ENCODE measurements at places on chromosomes 5 and 9.

DNA sequence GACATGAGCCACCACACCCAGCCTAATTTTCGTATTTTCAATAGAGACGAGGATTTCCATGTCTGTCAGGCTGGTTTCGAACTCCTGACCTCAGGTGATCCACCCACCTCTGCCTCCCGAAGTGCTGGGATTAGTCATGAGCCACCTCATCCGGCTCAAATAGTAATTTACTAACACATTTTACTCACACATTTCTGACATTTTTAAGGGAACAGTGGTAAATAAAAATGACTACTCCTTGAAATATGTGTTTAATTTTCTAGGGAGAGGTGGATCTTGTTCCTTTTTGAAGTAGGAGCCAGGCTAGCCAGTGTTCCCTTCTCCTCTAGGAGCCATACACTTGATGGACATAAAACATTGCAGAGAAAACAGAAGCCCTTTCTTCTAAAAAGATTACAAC lies 55.2 kb upstream of the ERBIN start:
- no peak for DNase-seq

- no peak for DNase-seq
Measured at GRCh38 chr9:16543686-16544085, 326.8 kb downstream of the BNC2 start.

DNA sequence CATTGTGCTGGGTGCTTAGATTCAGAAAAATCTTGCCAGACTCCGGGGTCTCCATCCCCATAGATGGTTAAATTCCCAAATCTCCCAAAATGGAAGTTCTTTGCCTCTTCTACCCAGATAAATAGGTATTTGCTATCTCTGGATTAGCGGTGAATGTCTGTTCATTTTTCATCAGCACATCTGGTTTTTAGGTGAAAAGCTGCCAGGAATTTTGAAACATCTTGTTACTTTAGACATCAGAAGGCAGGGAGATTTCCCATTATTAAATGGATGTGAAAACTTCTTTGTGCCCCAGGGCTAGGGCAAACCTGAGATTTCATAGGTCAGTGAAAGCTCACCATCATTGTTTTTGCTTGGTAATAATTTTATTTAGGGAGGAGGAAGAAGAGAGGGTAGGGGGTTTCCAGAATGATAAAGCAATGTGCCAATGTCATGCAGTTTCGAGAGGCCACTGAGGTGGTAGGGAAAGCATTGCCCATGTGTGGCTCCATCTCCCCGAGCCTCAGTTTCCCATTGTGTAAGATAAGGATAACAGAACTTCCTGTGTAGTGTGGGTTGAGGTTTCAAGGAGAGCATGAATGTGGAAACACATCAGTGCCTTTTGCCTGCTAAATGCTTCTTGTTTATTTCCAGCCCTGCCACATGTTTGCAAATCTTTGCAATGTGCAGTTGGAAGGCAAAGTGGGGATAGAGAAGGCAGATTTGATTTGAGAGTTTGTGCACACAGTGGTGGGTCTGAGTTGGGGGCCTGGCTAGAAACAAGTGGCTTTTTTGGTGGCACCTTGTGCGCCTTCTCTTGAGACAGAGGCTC lies 147.2 kb upstream of the KLF4 start:
- no peak for DNase-seq

DNA sequence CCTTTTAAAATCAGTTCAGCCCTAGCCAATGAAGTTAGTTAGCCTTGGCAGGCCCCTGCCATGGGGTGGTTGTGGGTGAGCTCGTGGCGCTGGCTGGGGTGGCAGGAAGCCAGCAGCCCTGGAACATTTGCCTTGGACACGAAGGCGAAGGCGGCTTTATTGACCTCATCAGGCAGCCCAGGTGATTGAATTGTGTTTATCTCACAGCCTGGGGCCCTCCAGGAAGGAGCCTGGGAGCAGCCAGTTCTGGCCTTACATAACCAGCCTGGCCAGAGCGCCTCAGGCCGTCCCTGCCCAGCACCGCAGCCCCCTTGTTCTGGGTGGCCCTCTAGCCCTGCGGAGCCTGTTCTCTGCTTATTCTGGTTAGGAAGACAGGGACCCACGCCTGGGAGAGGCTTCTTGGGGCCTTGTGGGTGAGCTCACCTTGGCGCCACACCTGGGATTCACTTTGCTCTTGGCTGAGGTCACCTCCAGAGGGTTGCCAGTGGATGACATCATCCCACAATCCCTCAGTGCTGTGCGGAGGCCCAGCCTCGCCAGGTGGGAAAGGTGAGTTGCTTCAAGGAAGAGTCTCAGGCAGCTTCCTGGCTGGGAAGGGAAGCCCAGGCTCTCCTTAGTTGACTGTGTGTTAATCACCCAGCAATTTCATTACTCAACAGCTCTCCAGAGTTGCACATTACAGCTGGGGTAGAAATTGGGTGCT lies 54.4 kb upstream of the RPL26L1 start:
- no peak for DNase-seq

GRCh38 chr5:66340786-66341185 lies 196.7 kb downstream of the SREK1 start:
- DNase-seq, result no peak

DNA sequence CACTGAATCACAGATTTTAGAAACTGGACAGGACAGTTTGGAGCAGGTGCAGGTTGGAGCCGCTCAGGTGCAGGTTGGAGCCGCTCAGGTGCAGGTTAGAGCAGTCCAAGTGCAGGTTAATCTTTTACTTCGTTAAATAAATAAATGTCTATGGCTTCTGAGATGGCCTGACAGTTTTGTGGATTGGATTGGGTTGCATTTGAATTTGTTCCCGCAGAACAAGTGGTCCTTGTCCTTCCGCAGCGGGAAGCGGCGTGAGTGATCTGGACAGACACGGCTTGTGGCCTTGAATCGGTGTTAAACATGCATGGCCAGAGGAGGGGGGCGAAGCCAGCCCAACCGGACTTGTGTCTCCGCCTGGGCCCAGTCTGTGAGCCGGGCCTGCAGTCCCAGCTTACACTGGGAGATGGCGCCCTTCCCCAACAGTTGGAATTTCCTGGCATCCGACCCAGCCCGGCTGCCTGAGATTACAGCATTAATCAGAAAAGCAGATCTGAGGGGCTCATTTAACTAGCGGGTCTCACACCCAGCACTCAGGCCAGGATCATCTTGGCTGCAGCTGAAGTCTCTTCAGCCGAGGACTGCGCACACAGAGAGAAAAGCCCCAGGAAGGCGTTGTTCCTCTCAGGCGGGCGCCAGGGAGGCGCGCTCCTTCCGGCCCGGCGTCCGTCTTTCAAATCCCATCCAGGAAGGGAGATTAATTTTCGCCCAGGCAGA lies 1.5 kb upstream of the OLFM1 start:
- no peak for DNase-seq

GRCh38 chr9:131692612-131693562 lies 47.0 kb downstream of the RAPGEF1 start:
- no peak for DNase-seq

- no peak for DNase-seq
Measured at GRCh38 chr9:3884736-3885135, 358.9 kb upstream of the RFX3 start.

DNA sequence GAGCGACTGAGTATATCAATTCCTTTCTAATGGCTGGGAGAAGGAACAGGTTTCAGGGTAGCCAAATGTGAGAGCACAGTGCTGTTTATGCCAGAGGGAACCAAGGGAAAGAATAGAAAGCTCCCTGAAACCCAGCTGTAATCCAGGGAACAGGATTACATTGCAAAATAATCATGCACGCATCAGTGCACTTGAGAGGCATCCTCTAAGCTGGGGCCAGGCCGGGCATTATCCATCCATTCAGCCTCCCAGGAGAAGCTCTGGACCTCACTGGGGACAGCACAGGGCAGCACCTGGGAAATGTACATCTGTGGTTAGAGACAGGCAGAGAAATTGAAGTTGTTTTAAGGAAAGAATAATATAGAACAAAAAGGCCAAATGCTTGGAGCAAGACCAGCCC lies 72.7 kb downstream of the MTRR start:
- DNase-seq, result no peak

- DNase-seq, result no peak
Measured at GRCh38 chr5:168286386-168286785, 5.1 kb upstream of the WWC1 start.

- DNase-seq, result no peak
Measured at GRCh38 chr9:21030389-21031035, 928 bp downstream of the HACD4 start.

DNA sequence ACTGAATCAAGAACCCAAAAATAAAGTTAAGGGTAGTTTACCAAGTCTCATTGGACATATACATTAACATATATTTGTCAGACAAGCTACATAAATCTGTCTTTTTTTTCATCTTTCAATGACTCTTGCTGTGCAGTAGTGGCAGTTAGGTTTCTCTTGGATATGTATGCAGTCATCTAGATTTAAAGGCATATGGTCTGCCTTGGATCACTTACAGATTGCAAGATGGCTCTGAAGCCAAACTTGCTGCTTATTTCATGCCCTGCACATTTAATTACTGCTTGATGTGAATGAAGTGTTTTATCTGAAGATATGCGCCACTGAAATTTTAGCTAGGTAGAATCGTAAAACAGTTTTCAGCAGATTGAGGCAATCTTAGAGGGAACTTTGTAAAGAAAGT lies 18.6 kb upstream of the MAN2A1 start:
- DNase-seq, result no peak

GRCh38 chr5:73321757-73322436 lies 126.7 kb downstream of the FOXD1 start:
- DNase-seq, result no peak

- DNase-seq, result no peak
Measured at GRCh38 chr5:134920848-134921575, 16.1 kb downstream of the PCBD2 start.

- no peak for DNase-seq
Measured at GRCh38 chr5:84696651-84697050, 312.0 kb upstream of the EDIL3 start.

DNA sequence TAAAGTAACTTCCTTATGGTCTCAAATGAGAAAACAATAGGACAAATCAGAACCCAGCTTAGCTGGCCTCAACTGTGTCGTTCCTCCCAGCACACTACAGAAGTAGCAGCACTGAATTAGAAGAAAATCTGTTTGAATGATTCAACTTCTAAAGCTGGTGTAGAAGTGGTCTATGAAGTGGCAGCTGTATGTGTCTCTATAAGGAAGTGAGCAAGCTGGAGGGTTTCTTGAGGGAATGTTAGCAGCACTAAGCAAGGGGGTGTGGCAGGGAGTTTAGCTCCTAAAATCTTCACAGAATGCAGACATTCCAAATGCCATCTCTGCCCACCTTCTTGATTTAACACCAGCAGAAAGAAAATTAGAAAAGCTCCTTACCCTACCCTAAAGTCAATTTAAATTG lies 4.1 kb downstream of the KLF9 start:
- DNase-seq, result no peak

- no peak for DNase-seq
Measured at GRCh38 chr9:134317400-134317789, 8.9 kb upstream of the RXRA start.

DNA sequence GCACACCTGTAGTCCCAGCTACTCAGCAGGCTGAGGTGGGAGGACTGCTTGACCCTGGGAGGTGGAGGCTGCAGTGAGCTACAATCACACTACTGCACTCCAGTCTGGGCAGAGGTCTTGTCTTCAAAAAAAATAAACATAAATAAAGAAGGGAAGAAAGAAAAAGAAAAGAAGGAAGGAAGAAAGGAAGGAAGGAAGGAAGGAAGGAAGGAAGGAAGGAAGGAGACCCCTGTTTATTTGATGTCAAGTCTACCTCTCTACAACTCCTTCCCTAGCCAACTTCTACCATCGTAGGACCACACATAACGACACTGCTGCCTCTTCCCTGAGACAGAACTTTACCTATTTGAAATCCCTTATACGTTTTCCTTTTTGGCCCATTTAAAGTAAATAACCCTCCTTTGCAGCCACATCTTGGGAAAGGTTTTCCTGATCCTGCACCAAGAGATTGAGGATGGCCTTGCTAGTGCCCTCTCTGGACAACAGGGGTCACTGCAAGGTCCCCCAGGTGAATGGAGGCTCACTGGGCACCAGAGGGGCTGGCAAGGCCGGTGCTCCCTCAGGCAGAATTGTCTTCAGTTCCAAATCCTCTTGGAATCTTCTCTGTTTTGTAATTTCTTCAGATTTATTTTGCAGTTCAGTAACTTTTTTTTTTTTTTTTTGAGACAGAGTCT lies 10.5 kb downstream of the RPS14 start:
- no peak for DNase-seq

DNA sequence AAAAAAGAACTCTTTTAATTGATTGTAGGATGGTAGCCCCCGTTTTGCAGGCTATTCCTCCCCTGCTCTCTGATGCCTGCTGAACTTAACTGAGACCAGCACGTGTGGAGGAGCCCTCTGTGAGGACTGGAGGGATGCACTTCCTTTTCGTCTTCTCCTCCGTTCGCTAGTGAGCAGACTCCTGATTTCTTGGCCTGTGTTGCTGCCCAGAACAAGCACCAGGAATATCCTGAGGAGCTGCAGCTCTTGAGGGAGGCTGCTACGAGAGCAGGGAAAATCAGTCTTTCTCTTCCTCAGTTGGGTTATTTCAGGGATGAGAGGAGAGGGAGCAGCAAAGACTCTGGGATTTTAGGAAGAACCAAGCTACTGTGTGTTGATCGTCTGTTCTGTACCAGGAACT lies 74.7 kb downstream of the ARHGAP26 start:
- no peak for DNase-seq

DNA sequence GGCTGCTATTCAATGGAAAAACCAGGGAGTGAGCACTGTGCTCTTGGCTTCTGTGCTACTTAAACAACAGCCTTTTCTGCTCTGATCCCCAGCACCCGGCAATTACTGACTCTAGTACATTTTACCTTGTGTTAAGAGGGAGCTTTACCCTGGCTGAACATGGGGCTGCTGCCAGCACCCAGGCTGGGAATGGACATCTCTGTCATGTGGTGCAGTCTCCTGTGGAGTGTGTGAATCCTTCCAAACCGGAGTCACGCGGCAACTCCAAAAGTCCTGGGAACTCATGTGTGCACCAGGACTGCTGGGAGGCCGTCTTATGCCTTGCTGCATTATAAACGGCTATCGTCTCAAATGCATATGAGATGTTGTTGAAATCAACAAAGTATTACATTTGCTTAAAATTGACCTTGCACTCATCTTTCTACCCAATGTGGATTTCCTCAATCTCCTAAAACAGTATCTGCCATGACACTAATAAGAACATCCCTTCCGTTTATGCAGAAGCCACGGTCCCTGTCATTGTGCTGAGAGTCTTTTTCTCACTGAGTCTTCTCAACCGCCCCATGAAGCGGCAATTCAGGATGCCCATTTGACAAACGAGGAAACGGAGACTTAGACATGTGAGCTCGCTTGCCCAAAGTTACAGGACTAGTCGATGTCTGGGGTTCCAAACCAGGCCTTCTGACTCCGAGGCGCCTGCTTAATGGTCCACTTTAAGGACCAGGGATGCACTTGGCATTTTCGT lies 884 bp upstream of the GSN start:
- DNase-seq, result no peak

GRCh38 chr9:36877239-36877638 lies 156.8 kb downstream of the PAX5 start:
- DNase-seq, result no peak

- no peak for DNase-seq
Measured at GRCh38 chr9:69223605-69224004, 49.5 kb downstream of the TJP2 start.

GRCh38 chr9:68708513-68708912 lies 3.5 kb downstream of the PIP5K1B start:
- DNase-seq, result no peak

GRCh38 chr9:131739959-131740648 lies at the start of gene RAPGEF1:
RAPGEF1 (minus strand) TSS chr9:131740076; CDS start chr9:131739830, 246 bp downstream.
- peak; percentile 81 for DNase-seq

- DNase-seq, result no peak
Measured at GRCh38 chr9:98290411-98290810, 35.0 kb upstream of the TBC1D2 start.

- DNase-seq, result no peak
Measured at GRCh38 chr5:109907731-109908130, 218.0 kb downstream of the MAN2A1 start.
